ENCODE measurements at places on chromosomes 5 and 9. TPM values are rescaled to one million over a fixed set of nuclear protein-coding genes. Genes with fewer than 3 reads are reported as not detected.

DNA sequence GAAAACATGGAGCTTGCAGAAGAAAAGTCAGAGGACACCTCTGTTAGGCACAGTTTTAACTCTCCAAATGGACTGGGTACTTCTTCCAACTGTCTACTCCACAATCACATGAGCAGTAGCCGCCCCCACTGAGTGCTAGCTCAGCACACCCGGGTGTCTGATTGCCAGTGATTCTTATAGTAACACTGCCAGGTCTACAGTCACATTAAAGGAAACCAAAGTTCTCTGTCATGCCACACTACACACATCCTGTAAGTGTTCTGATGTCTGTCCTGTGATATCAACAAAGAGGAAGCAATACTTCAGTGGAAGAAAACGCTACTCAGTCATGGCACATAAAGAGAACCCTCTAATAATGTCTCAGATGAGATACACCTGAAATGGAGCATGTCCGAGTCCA, at the start of gene HAVCR2:
Gene HAVCR2 (minus strand): TSS at position 69 of the 400 bp plus-strand sequence. CDS start 61 bp downstream, at position 8.
- H3K36me3 ChIP-seq, result no peaks in the 10 kb centered on the region
- H3K4me3 ChIP-seq, result no peak within 1 kb of the TSS
- no peak for DNase-seq
- H3K27ac ChIP-seq, result no peak within 1 kb of the TSS

DNA sequence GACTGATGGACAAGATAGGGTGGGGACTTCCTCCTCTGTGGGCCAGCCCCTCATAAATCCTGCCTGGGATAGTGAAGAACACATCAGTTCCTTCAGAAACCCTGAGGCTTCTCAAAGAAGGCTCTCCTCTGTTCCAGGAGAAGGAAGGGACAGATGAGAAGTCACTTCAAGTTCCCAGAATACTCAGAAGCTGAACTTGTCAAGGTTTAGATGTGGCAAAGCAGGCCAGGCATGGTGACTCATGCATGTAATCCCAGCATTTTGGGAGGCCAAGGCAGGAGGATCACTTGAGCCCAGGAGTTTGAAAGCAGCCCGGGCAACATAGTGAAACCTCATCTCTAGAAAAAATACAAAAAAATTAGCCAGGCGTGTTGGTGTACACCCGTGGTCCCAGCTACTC, 38.5 kb downstream of the STOM start:
- DNase-seq, result no peak
- peak overlapping the region; percentile 57 for H3K27ac ChIP-seq
- no peak overlapping the region for H3K4me3 ChIP-seq

- H3K27ac ChIP-seq, result no peak overlapping the region
- H3K4me3 ChIP-seq, result no peak overlapping the region
- no peaks in the 10 kb centered on the region for H3K36me3 ChIP-seq
- no peaks in the 10 kb centered on the region for H3K27me3 ChIP-seq
- no peak for DNase-seq
Measured at GRCh38 chr5:601771-602465, 10.2 kb upstream of the CEP72 start.

DNA sequence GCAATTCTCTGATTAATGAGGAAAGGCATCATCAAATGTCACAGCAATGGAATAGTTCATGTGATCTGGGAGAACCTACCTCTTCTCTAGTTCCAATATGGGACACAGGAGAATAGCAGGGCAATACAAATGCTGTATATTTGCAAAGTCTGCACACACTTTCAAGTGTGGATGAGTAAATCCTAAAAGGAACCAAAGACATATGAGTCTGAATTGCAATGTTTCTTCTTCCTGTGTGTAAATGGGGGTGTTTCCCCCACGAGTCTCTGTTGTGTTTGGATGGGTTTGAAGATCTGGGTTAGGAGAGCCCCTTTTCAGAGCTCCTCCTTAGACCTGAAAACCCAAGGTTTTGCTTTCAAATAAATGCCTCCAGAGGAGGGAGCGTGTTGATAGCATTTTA, 26.9 kb downstream of the SLC46A2 start:
- H3K36me3 ChIP-seq, result no peaks in the 10 kb centered on the region
- no peaks in the 10 kb centered on the region for H3K4me1 ChIP-seq
- no peaks in the 10 kb centered on the region for H3K27me3 ChIP-seq

- H3K27ac ChIP-seq, result no peak overlapping the region
- no peaks in the 10 kb centered on the region for H3K27me3 ChIP-seq
- H3K36me3 ChIP-seq, result no peaks in the 10 kb centered on the region
- DNase-seq, result no peak
- no peak overlapping the region for H3K4me3 ChIP-seq
Measured at GRCh38 chr9:76756941-76757673, 7.1 kb upstream of the PCA3 start.

GRCh38 chr9:105963343-105964099, 269.2 kb downstream of the TMEM38B start:
- H3K4me3 ChIP-seq, result no peak overlapping the region
- H3K36me3 ChIP-seq, result no peaks in the 10 kb centered on the region
- no peak for DNase-seq
- no peak overlapping the region for H3K27ac ChIP-seq
- H3K27me3 ChIP-seq, result no peaks in the 10 kb centered on the region

GRCh38 chr5:79229357-79230174, 6.4 kb upstream of the JMY start:
- H3K4me3 ChIP-seq, result no peak overlapping the region
- no peak for DNase-seq
- H3K27me3 ChIP-seq, result no peaks in the 10 kb centered on the region
- H3K36me3 ChIP-seq, result no peaks in the 10 kb centered on the region
- H3K4me1 ChIP-seq, result no peaks in the 10 kb centered on the region

DNA sequence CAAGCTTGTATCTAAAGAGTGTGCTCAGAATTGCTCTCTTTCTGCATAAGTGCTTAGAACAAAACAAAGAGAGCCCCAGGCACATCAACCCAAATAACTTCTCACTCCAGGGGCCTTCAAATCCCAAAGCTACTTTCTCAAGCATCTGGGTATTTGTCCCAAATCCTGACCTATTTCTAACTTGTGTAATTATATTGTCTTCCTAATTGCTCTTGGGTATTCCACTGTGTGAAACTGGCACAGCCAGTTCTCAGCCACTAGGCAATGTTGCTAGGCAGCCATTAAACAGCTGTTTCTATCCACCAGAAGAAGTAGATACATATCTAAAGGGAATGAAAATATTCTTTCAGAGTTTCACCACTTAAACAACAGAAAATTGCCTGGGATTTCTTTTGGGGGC, 198.8 kb downstream of the PRELID2 start:
- no peaks in the 10 kb centered on the region for H3K36me3 ChIP-seq
- no peaks in the 10 kb centered on the region for H3K27me3 ChIP-seq
- DNase-seq, result no peak
- H3K4me1 ChIP-seq, result no peaks in the 10 kb centered on the region
- H3K27ac ChIP-seq, result no peak overlapping the region

- peak overlapping the region; percentile 7 for H3K27ac ChIP-seq
- no peak overlapping the region for H3K4me3 ChIP-seq
- DNase-seq, result no peak
- H3K36me3 ChIP-seq, result no peaks in the 10 kb centered on the region
- H3K27me3 ChIP-seq, result no peaks in the 10 kb centered on the region
Measured at GRCh38 chr9:69179037-69179436, 5.0 kb downstream of the TJP2 start.

DNA sequence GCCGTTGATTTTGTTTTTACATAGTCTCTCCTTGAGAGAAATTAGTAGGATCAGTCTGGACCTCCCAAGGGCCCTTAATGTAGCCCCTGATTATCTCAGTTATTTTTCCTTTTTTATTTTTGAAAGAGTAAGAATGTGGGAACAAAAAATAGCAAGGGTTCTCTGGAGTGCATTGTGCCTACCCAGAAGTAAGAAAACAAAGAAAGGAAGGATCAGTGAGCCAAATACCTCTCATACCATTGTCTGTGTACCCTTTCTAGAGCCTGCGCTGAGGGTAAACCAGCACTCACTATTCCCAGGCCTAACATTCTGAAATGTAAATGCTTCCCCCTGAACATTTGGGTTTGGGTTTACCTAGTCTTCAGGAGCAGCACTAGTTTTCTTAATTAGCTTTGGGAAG, 213.0 kb upstream of the TARS1 start:
- H3K36me3 ChIP-seq, result no peaks in the 10 kb centered on the region
- H3K4me1 ChIP-seq, result peaks cover 20% of the 10 kb centered on the region
- H3K27me3 ChIP-seq, result no peaks in the 10 kb centered on the region
- DNase-seq, result no peak

DNA sequence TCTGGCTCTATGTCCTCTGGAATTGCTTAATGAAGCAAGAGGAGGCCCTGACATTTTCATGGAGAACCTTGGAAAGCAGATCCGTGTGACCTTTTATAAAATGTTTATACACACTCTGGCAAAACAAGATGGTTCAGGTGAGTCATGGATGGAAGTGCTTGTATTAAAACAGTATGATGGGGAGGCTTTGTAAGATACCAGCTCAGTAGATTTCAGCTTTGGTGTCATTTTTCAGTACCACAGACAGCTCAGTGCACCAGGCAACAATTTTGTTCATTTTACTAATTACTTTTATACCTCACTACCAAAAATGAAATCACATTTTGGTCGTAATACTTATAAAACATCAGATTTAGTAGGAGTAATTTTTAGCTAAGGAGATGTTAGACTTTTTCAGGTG, 5.2 kb downstream of the KCNN2 start:
- H3K4me1 ChIP-seq, result peaks cover 7% of the 10 kb centered on the region
- no peak overlapping the region for H3K4me3 ChIP-seq
- no peaks in the 10 kb centered on the region for H3K36me3 ChIP-seq
- H3K27ac ChIP-seq, result no peak overlapping the region
- peaks cover 7% of the 10 kb centered on the region for H3K27me3 ChIP-seq

DNA sequence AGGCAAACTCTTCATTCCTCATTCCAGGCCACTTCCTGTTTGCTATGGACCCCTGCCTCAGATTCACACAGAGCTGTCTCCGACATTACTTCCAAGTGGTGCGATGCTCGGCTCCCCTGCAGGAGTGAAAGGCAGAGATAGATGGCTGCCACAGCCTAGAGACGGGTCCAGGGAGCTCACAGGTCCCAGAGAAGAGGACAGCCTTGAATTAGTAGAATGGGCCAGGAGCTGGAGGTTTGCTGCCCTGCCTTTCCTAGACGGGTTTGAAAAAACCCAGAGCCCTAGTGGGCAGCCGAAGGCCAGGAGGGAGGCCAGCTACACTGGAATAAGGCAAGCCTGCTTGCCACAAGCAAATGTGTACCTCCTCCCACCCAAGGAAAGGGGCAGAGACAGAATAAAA, 1.8 kb downstream of the ANKRD34B start:
- no peak overlapping the region for H3K27ac ChIP-seq
- H3K4me1 ChIP-seq, result no peaks in the 10 kb centered on the region
- H3K4me3 ChIP-seq, result no peak overlapping the region
- no peaks in the 10 kb centered on the region for H3K36me3 ChIP-seq

Gene LCP2
- total RNA-seq, result 22.7 TPM

DNA sequence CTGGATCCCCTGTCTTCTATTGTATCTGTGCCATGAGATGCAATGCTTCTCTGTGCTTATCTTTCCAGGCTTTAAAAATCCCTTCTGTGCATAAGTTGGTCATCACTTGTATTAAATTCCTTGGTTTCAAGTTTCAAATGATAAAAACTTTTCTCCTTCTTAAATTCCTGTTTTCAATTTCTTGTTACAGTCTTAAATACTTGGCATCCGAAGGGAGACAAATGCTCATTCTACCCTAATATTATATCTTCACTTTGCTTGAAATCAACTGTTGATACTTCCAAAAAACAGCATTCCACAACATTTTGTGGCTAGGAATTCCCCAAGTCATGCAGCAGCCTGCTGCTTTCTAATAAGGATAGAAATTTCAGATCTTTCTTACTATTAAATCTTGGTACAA, 413.2 kb upstream of the ACTBL2 start:
- no peak overlapping the region for H3K4me3 ChIP-seq
- DNase-seq, result no peak
- H3K27me3 ChIP-seq, result no peaks in the 10 kb centered on the region
- no peak overlapping the region for H3K27ac ChIP-seq
- peaks cover 4% of the 10 kb centered on the region for H3K4me1 ChIP-seq
- H3K36me3 ChIP-seq, result no peaks in the 10 kb centered on the region

- H3K4me3 ChIP-seq, result no peak overlapping the region
- H3K4me1 ChIP-seq, result peaks cover 10% of the 10 kb centered on the region
- no peaks in the 10 kb centered on the region for H3K36me3 ChIP-seq
- no peak for DNase-seq
Measured at GRCh38 chr5:33894566-33894965, 2.8 kb upstream of the ADAMTS12 start.

Gene IL4
- total RNA-seq, result not detected

DNA sequence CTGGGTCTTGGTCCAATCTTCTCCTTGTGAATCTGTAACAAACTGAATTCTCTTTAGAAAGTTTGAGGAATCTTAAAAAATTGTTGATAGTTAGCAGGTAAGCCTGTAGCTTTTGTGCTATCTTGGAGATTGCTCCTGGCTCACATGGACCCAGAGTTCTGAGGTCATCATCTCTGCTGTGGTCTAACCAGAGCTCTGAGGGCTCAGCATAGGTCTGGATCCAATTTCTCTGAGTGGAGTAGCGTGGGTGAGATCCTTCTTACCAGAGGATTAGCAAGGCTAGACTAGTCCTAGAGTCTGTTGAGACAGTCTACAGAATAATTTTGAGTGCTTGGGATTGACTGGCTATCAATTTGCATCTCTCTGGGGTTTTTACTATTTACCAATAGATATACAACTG, 60.5 kb upstream of the IL6ST start:
- H3K27ac ChIP-seq, result no peak overlapping the region
- no peak overlapping the region for H3K4me3 ChIP-seq
- no peak for DNase-seq
- no peaks in the 10 kb centered on the region for H3K36me3 ChIP-seq

DNA sequence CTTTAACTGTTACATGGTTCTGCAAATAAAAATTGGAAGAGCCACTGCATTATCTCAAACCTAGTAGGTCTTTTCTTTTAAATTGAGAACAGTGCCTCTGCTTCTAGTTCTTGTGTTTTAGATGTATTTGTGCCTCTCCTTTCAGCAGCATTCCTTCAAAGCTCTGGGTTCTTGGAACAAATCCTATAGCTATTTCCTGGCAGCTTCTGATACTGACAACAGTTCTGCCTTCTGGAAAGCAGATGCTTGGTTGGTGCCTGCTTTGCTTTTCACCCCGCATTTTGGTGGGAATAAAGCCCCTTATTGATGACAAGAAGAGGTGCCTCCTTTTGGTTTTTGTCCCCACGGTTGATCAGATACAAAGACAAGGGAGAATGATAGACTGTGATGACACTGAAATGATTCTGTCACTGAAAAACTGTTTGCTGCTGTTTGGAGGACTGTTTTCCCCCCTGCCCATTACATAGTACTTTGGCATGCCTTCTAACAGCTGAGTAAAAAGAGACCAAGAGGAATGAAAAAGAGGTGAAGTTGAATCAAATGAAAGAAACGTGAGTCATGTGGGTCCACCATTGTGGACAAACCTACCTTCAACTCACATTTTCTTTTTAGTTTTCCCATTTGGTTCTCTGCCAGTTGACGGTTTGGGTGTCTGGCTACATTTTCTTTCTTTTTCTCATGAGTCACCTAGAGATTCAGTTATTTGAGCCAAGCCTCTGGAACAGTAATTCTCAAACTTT, 5.6 kb downstream of the PTCD2 start:
- H3K36me3 ChIP-seq, result no peaks in the 10 kb centered on the region
- peaks cover 13% of the 10 kb centered on the region for H3K4me1 ChIP-seq
- no peak for DNase-seq
- no peak overlapping the region for H3K27ac ChIP-seq
- H3K4me3 ChIP-seq, result no peak overlapping the region
- H3K27me3 ChIP-seq, result no peaks in the 10 kb centered on the region

Gene GALNT12
- 58.6 TPM for total RNA-seq

Gene ROPN1L
- total RNA-seq, result 2.0 TPM

- no peaks in the 10 kb centered on the region for H3K4me1 ChIP-seq
- peak; percentile 29 for DNase-seq
- H3K27me3 ChIP-seq, result no peaks in the 10 kb centered on the region
- no peaks in the 10 kb centered on the region for H3K36me3 ChIP-seq
- no peak overlapping the region for H3K4me3 ChIP-seq
Measured at GRCh38 chr5:163695830-163696578, 190.6 kb downstream of the MAT2B start.
